ENCODE measurements at places on chromosomes 6 and 20. TPM values are rescaled to one million over a fixed set of nuclear protein-coding genes. Genes with fewer than 3 reads are reported as not detected.

DNA sequence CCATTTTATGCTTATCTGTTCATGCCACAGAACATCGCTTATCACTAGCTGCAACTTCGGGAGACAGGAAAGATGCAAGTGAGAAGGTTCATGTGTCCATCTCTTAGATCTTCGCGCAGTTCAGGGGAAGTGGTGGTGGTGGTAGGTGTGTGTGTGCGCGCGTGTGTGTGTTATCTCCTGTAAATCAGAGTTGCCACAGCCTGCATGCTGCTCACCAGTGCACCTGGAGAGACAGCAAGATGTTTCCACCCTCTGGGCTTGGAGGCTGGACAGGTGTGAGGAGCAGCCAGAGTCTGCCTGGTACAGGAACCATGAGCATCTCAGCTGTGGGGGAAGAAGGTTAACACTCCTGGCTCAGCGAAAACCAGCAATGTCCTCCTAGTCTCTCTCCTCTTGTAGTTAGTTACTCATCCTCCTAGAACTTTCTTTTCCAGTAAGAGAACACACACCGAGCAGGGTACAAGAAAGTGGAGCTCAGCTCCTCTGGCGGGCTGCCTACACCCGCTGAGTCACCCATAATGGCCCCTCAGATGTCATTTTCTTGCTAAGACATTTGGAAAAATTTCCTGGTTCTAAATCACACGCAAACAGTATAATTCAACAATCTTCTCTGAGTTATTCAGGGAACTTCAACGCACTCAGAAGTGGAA lies 5.1 kb upstream of the TUBB1 start:
- peak; percentile 76 for DNase-seq

Gene SLC22A1
- total RNA-seq: 2.8 TPM

- no peak for DNase-seq
Observed at GRCh38 chr6:164569509-164569908, 739.9 kb downstream of the C6orf118 start.

Gene FBXO9
- 74.7 TPM for total RNA-seq

- DNase-seq: no peak
Observed at GRCh38 chr20:17940224-17940971, 28.2 kb downstream of the SNX5 start.

- peak; percentile 13 for DNase-seq
Observed at GRCh38 chr20:13212750-13213149, 8.3 kb upstream of the ISM1 start.

DNA sequence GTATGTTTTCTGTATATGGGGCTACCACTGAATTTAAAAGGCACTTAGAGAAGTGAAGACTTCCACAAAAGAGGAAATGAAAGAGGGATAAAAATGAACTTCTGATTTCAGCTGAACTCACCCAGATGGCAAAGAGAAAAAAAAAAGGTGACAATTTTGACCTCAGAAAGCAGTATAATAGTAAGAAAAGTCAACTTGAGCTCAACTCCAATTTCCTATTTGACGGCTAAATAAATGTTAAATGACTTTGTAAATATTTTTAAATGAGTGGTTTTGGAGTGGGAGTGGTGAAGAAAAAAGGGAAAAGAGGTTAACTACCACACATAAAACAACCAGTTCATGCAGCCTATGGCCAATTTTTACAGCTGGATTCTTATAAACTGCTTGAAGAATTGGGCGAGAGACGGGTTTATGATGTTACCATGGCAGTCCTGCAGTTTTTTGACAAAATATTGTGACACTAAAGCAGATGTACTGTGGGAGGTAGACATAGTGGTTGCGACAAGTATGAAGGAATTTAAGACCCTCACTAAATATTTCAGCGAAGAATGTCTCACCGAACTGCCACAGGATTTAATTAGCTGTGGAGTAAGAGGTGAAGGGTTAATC lies 49.8 kb upstream of the ADTRP start:
- DNase-seq: no peak

Gene GSTA3
- not detected for total RNA-seq

- no peak for DNase-seq
Observed at GRCh38 chr20:14644306-14645097, 307.1 kb upstream of the FLRT3 start.

DNA sequence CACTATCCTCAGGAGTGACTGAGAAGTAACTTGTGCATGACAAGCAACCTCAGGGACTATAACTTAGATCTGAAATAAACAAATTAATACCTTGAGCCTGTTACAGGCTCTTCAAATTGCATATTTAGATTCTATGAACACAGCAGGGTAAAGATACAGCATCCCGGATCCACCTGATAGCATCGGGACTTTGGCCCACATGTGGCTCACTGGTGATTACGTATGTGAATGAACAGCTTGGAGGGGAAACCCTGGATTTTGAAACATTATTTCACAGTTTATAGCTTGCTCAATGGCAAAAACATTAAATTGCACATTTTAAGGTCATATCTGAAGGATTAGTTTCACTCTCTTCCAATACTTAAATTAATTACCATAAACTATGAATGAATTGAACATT lies 133.2 kb downstream of the KHDRBS2 start:
- DNase-seq: no peak

DNA sequence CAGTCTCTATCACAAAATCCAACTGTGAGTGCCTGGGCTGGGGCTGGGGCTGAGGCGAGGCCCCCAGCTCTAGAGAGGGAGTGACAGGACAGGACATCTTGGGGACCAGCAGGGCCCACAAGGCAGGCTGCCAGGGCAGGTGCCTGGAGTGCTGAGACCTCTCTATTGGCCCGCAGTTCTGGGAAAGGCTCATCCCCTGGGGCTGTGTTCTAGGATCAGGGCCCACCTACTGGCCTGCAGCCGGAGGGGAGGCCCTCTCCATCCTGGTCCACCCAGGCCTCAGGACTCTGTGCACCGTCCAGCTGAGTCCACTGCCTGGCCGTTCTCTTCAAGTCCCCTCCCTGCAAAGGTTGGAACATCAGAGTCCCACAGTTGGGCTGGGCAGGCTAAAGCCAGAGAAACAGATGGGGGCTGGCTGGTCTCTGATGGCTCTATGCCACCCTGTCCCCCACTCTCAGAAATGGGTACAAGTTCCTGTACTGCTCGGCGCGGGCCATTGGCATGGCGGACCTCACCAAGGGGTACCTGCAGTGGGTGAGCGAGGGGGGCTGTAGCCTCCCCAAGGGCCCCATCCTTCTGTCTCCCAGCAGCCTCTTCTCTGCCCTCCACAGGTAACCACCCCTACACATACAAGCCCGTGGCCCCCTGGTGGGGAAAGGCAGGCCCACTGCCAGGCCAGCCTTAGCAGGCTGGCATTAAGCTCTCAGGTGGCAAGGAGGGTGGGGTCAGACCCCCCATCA lies 9.0 kb downstream of the EMILIN3 start:
- DNase-seq: no peak

Gene ECT2L
- total RNA-seq: not detected

DNA sequence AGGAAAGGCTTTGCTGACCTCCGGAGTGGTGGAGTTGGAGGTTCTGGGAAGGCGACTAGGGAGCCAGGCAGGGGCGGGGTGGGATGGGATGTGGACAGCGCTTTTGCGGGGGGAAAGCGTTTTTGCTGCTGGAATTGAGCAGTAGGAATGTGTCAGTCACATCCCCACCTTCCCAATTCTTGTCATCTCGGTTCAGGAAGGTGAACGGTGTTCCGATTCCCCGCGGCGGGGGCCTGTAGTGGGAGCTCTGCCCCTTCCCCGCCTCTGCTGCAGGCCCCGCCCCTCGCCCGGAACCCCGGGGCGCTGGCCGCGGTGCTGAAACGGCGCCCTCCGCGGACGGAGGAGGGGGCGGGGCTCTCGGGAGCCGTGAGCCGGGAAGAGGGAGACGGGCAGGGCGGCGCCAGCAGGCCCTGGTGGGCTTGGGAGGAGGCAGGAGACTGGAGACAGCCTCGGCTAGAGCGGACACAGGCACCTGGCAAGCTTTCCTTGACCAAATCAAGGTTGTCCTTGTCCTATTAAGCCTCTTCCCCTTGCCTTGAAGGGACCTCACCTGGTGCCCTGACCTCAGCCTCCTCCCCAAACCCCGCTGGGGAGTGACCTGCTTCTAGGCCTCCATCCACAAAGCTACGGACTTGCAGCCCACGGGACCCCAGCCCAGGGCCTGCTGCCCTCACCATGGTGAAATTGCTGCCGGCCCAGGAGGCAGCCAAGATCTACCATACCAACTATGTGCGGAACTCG lies at the start of gene LHFPL5:
Gene LHFPL5, plus strand, starts transcription at position 357 of the 741 bp plus-strand sequence. Its CDS starts 319 bp downstream, at position 676.
- DNase-seq: peak; percentile 67

- no peak for DNase-seq
Observed at GRCh38 chr20:20199361-20200160, 147.2 kb downstream of the CFAP61 start.
